Muscle of back (tissue), 13 donors: ENCODE measurements at places on chromosomes 6 and 20. TPM values are rescaled to one million over a fixed set of nuclear protein-coding genes. Genes with fewer than 3 reads are reported as not detected.

FAM209A gene
- 0.62 TPM for polyA plus RNA-seq

DNA sequence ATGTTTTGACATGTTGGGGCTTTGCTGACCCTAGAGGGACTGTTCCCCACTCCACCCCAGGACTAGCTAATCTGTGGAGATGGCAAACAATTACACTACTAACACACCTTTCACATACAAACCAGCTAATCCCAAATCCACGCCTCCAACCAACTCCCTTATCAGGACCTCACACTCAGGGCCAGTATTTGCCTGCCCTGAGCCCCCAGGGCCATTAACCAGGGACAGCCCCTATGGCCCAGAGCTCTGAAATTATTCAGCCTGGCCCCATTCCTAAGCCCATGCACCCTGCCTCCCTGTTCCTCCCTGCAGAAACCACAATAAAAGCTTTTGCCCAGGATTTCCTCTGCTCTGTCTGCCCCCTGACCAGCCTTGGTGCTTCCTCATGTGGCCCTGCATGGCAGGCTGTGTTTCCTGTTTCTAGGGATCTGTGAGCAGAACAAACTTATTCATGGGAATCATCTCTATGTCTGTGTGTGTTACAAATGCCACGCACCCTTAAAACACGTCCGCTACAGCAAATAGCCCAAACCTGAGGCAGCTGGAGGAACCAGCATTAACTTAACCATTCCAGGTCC, 121.2 kb downstream of the PXDC1 start:
- DNase-seq = no peak

DNA sequence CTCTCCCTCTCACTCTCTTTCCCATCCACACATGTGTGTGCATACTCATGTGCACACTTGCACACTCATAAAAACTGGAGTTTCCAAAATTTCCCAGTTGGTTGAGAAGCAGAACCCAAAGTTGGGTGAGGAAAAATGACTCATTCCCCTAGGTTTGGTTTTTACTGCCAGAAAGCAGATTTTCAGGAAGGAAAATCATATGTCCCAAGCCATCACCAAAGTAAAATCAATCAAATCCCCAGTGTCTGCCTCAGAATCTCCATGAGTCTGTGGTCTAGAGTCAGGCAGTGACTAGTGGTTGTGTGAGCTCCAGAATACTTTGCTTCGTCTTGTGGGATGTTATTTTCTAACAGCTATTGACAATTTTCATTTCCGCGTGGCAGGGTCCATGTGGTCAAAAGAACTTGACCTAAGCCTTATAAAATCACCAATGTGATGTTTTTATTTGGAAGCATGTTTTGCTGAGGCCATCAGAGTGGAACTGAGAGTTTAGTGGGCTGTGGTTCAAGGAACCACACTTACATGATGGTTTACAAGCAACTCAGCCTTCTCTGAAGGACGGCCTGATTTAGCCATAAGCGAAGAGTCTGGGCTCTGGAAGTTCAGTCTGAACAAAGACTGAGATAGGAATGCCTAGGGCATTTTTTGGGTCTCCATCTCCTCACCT, 81.9 kb upstream of the CCN6 start:
- no peak for DNase-seq

DNA sequence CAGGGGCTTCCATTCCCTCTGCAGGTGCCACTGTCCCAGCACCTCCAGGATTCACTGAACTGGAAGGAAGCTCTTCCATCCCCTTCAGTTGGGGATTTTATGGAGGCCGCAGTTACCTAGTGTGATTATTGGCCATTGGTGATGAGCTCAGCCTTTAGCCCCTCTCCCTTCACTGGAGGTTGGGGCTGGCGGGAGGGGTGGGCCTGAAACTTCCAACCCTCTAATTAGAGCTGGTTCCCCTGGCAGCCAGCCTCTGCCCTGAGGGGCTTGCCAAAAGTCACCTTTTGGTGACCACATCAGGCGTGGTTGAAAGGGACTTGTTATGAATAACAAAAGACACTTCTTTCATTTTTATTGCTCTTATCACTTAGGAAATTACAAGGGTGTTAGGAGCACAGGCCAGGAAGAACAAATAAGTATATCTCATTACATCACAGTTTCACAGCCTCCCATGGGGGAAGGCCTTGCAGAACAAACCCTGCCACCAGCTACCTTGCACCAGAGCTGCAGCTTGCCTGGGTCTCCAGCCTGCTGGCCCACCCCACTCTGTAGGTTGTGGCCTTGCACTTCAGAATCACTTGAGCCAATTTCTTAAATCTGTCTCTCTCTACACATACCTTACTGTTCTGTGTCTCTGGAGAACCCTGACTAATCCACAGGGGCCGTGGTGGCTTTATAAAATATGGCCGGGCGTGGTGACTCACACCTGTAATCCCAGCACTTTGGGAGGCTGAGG, 5.0 kb downstream of the PYGB start:
- no peak for DNase-seq

DNA sequence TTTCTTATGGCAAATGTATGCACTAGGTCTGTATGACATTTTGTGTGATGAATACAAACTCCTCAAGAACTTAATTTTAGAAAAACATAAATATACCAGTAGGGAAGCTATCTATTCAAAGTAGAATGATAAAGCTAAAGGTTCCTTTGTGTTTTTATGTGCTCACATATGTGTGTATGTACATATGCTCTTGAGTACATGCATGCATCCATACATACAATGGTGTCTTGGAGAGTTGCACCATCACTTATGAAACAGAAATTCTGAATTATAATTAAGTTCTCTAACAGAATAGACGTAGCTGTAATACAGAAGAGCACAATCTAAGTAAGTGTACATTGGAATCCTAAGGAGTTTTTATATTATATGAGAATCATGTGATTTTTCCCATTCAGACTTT, 2.3 kb downstream of the NKAIN2 start:
- no peak for DNase-seq
